Gastrocnemius medialis (tissue), 4 donors: ENCODE measurements at places on chromosomes 2 and 18.

GRCh38 chr2:35160871-35161270 lies 1194.7 kb upstream of the CRIM1 start:
- no peak for DNase-seq

- DNase-seq, result no peak
These were observed 4.7 kb downstream of the CDK5R2 start for GRCh38 chr2:218964041-218964771.

DNA sequence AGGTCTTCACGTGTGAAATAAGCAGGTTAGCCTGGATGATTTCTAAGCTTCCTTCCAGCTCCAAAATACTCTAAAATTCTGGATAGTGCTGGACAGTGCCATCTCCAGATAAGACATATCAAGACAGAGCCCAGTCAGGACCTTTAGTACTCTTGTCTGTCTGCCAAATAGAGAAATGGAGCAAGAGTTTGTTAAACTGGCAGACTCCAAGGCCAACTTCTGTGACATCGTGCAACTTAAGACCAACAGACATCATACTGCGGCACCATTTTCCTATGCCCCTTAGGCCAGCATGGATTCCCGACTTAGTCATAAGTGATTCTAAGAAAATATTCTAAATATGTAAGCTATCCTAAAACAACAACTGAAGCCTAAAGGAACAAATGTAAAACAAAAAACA lies 118.6 kb downstream of the RBMS1 start:
- no peak for DNase-seq

DNA sequence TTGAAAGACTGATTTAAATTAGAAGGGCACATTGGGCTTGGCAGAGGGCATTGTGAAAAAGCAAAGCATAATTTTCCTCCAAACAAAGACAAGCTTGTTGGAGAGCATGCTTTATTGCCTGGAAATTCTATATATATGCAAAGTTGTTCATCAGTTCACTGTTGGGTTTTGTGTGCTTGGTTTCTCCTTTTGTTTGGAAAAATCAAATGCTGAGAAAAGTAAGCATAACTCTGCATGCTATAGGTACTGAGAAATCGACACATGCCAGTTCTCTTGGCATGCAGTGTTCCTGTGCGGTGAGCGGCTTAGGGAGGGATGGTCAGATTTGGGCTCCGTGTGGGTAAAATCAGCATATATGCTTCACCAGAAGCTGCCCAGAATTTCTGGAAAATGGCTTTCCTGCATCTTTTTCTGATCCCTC lies 161.0 kb downstream of the RAPGEF4 start:
- DNase-seq, result no peak

DNA sequence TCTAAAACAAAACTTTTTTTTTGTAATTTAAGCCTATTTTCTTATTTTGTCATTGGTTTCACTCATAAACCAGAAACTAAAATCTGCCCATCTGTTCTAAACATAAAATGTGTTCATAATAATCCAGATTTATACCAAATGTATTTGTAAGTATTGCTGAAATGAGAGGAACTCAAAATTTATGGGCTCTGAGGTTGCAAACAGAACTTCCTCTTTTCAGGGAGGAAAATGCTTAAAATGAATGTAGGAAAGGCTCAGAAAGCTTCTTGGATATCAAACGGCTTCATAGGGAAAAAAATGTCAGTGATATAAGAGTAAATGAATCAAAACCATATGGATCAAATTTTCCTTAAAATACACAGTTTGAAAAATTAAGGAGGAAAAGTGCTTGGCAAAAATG lies 83.9 kb downstream of the PAX3 start:
- no peak for DNase-seq

DNA sequence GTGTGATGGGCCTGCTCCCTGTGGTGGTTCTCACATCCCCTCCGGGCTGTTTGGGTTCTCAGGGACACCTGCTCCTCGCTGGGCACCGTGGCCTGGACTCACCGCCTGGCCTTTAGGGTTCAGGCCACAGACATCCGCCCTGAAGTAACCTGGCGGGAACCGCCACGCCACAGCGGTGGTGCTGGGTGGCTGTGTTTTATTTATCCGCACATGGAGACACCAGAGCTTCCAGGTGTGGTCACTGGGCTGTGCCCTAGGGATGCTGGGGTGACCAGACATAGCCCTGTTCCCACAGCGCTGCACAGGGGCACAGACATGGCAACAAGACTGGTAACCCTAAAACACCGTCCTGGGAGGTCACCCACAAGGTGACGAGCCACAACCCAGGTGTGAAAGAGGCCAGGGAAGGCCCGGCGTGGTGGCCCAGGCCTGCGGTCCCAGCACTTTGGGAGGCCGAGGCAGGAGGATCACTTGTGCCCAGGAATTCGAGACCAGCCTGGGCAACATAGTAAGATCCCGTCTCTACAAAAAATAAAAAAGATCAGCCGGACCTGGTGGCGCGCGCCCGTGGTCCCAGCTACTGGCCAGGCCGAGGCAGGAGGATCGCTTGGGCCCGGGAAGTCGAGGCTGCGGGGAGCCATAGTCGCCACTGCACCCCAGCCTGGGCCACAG lies 649 bp upstream of the HSBP1L1 start:
- no peak for DNase-seq

- peak; percentile 55 for DNase-seq
These were observed 52.0 kb downstream of the FHOD3 start for GRCh38 chr18:36349552-36349951.

GRCh38 chr2:215160081-215160480 lies 21.7 kb upstream of the ABCA12 start:
- no peak for DNase-seq

DNA sequence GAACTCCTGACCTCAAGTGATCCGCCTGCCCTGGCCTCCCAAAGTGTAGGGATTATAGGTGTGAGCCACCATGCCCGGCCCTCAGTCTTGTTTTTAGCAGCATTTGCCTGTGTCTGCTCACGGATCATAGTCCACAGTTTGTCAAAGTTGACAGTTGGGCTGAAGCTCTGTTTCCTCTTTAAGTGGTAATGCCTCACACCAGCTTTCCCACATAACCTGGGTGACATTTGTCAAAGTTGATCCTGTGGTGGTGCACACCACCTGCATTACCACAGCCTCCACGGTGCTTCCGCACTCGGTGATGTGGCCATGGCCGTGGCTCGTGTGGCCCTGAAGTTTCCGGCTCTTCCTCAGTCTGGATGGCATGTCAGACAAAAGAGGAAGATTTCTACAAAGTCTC lies 27.1 kb downstream of the RAB31 start:
- DNase-seq, result no peak

DNA sequence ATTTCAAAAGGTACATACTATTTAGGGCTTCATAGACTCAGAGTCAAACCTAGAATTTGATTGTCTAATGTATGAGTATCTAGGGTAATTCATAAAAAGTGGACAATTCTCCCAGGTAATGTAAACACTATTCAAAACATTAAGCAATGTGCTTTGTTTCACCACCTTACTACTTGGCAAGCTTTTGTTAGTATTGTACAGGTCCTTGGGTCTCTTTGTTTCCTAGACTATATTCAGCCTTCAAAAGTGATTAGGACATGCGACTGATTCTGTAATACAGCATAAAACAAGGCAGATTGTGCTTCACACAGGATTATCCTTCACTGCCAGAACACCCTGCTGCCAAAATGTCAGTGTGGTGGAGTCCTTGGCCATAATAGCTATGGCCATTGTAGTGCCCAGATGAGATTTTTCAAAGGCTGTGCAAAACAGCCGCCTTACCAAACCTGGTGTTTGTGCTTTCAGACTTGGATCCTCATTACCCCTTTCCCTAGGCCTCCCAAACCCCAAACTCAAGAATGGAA lies 90.1 kb upstream of the CAVIN2 start:
- no peak for DNase-seq

GRCh38 chr2:241509155-241509784 lies 886 bp upstream of the STK25 start:
- DNase-seq, result no peak

GRCh38 chr2:214889301-214889700 lies 79.8 kb upstream of the BARD1 start:
- no peak for DNase-seq

DNA sequence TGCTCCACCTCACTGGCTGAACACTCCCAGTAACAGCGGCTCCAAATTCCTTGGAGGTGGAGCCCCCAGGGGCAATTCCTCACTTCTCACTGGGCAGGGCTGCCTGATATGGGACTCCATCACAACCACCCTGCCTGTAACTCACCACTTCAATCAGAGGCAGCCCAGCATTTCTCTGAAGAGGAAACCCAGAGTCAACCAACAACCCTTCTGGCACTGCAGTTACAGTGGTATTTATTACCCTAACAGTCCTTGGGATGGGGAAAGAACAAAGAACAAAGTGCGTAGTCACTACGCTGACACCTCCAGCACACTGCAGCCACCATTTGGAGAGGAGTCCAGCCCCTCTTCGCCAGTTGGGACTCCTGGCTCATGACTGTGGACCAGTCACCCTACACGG lies 85.7 kb upstream of the GALNT13 start:
- no peak for DNase-seq

DNA sequence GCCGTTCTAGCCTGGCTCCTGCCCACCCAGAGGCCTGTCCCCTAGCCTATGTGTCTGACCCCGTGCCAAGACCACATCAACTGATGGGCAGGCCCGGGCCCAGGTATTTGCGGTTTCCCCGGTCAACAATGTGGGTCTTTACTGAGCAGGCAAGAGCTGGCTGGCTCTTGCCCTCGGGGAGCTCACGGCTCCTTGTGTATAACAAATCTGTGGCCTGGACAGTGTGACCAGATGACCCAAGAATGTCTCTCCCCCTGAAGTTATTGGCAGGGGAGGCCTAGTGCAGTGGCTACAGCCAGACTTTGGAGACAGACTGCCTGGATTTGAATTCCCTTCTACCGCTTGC lies 179.6 kb downstream of the KLHL29 start:
- peak; percentile 76 for DNase-seq

GRCh38 chr18:23926571-23926970 lies 88.0 kb upstream of the TTC39C start:
- no peak for DNase-seq

DNA sequence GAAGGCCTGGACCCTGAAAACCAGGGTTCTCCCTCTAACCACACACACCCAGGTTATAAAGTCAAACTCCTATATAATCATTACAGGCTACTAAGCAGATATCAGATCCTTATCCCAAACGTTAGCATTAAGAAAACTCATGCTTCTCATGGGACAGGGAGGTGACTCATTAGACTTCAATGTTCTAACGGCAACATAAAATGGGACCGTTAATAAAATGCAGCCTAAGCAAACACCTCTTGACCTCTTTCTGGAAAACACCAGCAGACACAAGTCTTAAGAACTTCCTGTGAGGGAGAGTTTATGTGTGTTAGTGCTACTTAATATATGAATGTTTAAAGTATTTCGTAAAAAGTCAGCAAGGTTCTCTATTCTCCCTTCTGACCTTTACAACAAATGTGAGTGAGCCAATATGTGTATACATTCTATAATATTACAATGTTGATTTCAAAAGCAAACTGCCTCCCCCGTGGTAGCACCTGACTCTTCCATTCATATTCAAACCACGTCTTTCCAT lies 31.7 kb downstream of the LPIN2 start:
- DNase-seq, result no peak

DNA sequence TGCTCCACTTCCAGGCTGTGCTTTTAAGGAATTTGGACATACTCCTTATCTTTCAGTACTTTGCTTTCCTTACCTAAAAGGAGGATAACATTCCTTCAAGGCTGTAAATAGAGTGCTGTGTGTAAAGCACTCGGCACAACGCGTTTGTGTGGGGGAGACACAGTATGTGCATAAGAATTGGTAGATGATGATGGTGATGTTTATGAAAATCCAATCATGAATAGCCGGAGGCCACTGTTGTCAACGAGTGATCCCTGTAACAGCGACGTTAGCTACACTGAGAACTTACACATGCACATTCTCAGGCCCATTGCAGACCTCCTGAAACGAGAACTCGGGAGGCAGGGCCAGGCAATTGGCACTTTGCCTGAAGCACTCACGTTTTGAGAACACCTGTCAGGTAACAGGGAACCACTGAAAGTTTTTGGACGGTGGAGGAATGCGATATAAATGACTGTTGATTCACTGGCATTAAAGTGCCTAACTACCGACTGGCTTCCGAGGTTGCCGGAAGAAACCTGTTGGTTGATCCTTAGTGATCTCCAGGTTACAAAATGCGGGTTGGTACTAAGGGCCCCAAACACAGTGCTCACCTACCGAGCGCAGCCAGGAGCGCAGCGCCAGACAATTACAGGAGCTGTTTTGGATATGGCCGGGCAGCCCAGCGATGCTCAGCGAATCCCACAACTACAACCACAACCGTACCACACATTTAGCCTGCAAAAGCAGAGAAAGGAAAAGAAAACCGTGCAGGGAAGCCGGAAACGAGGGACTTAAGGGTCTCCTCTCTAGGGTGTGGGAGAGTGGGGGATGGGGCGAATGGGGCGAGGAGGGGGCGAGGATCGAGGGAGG lies 1.0 kb upstream of the MAP4K4 start:
- DNase-seq, result peak; percentile 21

GRCh38 chr2:225196579-225196978 lies 154.3 kb upstream of the DOCK10 start:
- DNase-seq, result no peak

- DNase-seq, result no peak
These were observed 44.3 kb downstream of the EPHA4 start for GRCh38 chr2:221527776-221528309.

DNA sequence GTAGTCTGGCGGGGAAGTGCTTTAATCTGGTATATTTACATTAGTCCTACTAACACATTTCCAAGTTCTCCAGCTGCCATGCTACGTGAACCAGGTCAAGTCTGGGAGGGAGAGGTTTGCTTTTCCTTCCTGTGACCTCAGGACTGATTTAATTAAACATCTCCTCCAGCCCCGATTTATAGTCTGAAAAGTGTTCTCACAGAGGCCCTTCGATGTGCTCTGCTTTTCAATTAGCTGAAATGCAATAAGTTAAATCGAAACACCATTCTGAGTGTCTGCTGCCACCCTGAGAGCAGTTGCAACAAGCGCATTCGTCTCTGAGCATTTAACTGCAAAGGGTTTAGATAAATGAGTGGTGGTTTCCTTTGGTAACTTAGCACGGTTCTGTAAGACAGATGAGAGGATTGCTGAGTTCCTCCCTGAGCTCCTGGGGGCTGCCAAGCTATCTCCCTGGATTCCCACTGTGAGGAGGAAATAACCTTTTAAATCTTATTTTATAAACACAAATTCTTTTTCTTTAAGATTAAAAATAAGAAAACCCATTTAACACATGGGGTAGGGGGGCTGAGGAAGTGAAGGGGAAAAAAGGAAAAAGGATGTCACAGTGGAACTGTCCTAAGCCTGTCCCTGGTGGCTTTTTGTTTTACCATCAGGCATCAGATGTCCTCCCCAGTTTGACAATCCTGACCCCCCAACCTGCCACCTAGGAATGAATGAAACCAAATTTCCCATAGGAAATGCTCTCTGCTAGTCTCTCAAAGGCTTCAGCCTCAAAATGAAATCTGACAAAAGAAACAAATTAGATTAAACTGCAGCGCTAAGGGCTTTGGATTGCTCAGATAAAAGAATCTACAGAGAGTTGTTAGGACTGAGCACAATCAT lies 56.5 kb upstream of the CREB1 start:
- no peak for DNase-seq

- DNase-seq, result no peak
These were observed 780 bp downstream of the HTRA2 start for GRCh38 chr2:74530239-74531187.

- no peak for DNase-seq
These were observed 170.6 kb downstream of the DNAH6 start for GRCh38 chr2:84686783-84687476.
